Hindlimb muscle (tissue), 1 donor: ENCODE measurements at places on chromosomes 6 and 20.

- no peak for DNase-seq
These were observed 162.5 kb upstream of the CITED2 start for GRCh38 chr6:139536751-139537617.

- DNase-seq, result no peak
These were observed 115.4 kb downstream of the TRIM27 start for GRCh38 chr6:28808383-28808782.

GRCh38 chr6:106119546-106119945, 33.4 kb downstream of the PRDM1 start:
- no peak for DNase-seq

DNA sequence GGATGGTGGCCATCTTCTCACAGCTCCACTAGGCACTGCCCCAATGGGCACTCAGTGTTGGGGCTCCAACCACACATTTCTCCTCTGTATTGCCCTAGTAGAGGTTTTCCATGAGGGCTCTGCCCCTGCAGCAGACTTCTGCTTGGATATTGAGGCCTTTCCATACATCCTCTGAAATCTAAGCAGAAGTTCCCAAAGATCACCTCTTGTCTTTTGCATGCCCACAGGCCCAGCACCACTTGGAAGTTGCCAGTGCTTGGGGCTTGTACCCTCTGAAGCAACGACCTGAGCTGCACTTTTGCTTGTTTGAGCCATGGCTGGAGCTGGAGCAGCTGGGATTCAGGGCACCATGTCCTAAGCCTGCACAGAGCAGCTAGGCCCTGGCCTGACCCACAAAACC, 189.1 kb upstream of the EYS start:
- no peak for DNase-seq

DNA sequence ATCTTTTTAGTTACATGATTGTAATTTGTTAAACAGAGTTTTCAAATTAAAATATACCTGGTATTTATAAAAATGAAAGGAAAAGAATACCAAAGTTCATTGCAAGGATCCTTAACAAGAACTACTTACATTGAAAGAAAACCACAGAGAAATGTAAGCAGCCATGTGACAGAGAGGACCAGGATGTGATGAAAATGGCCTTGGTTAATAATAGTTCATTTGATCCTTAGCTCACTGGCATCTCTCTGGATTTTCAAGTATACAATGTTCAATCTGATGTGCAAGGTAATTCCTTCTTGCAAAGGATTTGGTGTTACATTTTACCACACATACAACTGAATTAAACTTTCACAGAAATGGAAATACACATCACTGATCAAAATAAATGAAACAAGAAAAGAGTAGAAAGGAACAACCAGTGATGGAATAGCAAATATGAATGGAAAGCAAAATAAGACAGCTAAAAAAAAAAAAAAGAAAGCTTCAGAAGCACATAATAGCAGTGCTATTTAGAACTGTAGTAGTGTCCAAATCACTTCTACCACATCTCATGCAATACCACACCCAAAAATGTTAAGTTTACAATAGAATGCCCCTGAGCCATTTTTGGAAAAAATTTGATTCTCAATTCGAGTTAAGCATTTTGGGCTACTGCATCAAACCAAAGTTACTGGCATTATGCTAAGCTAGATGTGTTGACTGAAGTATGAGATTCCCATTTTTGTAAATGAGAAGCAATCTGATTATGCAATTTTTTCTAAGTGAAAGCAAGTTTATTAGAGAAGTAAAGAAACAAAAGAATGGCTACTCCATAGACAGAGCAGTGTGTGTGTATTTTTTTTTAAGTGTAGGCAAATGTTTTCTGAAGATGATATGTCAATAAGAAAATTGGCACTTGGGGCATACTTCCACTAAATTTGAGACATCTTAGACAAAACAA, 22.6 kb upstream of the HLA-A start:
- DNase-seq, result no peak
